BJ (cell line): ENCODE measurements at places on chromosomes 13 and 19.

DNA sequence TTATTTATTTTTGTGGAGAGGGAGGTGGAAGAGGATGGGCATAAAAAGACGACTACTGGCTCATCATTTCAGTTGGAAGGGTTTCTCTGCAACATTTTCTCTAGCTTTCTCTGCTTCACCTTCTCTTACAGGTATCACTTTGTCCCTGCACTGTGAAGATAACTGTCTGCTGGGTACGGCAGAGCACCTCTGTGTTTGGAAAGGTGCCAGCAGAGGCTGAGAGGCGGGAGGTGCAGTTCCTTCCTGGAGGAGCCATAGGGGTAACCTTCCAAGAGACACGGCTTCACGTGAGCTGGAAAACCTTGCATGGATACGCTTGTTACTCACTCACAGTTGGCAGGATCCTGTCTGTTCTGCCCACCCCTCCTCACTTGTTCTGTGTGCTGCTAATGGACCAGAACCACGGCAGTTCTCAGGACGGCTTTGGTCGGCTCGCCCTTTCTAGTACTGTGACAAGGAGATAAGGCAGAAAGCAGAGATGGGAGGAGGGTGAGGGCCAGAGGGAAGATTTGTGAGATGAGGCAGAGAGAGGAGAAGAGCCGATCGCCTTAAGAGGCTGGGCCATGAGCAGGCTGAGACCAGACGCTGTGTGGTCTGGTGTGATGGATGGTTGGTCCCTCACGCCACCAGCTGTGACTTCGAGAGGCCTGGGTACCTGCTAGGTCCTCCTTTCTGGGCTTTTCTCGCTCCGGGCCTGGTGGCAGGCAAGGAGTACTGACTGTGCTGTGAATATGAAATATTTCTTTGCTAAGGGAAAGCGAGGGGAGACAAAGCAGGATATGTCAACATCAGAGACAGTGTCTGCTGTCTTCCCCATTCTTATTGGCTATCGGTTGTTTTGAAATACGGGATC, 66.8 kb downstream of the MRPL57 start:
- DNase-seq: no peak

DNA sequence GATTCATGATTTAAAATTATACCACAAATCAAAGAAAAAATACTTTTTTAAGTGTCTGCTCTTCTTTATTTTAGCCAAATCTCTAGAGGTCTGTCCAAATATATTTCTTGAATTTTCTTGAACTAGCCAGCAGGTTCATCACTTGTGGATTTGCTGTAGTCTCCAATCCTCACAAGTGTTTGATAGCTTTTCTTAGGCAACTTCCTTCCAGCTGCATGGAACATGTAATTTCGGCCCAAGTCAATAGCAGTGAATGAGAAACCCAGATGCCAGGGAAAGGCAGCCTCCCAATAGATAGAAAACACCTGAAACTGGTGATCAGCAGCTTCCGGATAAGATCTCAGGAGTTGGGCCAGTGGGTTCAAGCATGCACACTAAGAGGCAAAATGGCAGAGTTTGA, 15.6 kb upstream of the RNASEH2B start:
- DNase-seq: no peak

- DNase-seq: no peak
These were observed 11.8 kb upstream of the LILRA2 start for GRCh38 chr19:54561840-54562239.

GRCh38 chr19:10001899-10002298, 8.4 kb downstream of the COL5A3 start:
- DNase-seq: no peak

DNA sequence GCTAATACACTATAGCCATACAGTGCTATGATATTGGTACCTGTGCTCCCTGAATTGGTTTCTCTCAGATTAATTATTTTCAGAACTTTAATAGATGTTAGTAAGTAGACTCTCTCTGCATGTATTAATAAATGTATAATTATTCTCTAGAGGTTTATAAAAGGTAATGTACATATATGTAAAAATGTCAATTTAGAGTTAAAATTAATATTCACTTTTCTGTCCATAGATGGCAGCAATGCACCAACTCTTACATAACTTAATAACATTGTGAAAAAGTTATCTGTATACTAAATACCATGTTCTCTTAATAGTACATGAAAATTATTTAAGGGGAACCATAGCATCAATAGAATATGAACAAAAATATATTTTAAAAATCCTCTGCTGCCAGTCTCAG, 515.0 kb upstream of the KLHL1 start:
- no peak for DNase-seq

DNA sequence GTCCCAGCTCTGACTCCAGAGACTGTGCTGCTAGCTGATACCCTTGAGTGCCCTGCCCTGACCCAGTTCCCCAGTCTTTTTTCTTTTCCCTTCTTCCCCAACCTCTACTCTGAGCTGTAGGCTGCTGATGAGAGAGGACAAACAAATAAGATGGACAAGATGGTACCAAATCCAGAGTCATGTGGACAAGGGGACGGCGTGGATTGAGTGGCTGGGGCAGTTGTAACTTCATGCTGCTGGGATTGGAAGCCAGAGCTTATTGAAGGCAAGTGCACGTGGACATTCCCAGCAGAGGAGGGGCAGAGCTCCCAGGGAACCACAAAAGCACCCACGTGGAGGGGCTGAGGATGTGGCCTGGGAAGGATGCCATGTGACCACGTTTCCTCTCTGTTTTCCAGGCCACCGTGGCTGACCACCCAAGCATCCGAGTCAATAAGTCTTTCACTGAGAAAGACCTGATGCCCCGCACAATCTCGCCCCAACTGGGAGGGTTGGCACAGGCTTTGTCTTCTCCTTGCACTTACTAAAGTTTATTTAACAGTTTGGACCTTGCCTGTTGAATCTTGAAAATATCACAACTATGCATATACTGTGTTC, 323.3 kb upstream of the ZNF507 start:
- DNase-seq: no peak
